Stimulated activated CD8-positive, alpha-beta memory T cell treated with anti-CD3 and anti-CD28 coated beads, Interleukin-12 subunit alpha, Interleukin-12 subunit beta, amount 100 ng/mL, for 4 hours (primary cell): ENCODE measurements at places on chromosomes 6 and 20.

DNA sequence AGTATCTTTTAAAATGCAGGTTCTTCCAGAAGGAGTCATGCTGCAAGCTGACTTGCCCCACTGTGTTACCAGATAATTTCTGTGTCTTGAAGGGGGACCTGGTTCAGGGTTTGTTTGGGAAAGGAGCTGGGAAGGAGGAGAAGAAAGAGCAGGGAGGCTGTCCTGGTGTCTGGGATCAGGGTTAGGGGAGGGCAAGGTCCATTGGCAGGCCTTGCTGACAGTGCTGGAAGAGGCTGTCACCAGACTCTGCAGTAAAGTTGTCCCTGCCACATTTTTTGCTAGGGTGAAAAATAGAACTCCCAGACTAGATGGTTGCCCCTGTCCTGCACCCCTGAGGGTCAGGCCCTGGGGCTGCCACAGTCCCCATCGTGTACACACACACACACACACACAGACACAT, 14.9 kb downstream of the GLP1R start:
- DNase-seq: no peak

- peak; percentile 9 for DNase-seq
Measured at GRCh38 chr6:63636518-63637021, 968 bp downstream of the PHF3 start.

GRCh38 chr6:44972709-44973108, 355.4 kb upstream of the RUNX2 start:
- no peak for DNase-seq

DNA sequence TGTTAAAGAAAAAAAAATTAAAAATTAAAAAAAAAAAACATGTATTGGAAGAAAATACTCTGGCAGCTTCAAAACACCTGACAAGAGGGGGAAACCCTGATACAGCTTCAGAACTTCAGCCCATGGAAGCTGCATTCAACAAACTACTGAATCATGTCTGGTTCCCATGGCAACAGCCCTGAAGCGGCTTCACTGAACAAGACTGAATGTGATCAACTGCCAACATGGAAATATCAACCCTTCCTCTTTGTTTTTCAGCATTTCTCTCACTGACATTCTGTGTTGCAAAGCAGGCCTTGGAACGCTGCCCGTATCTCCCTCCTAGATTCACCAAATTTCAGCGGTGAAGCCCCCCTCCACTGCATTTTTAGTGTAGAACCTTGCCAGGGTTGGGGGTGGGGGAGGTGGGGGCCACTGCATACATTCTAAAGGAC, 91.3 kb upstream of the SHLD1 start:
- peak; percentile 6 for DNase-seq

DNA sequence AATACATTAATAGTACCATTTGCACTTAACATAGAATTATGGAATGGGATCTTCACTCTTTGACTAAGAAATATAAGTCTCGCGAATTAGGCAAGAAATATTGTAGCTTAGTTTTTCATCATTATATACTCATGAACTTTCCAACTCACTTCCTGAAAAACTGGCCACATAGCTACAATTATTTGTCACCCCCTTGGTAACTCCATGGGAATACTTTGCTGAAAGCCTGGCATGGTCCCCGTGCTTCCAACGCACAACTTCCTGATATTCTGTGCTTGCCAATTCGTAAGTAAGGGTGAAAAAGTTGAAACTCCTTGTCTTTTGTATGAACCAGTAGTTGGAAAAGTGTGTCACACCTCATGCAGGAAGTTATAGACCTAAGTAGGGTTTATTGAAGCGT, 23.7 kb upstream of the HLA-DQA1 start:
- no peak for DNase-seq

DNA sequence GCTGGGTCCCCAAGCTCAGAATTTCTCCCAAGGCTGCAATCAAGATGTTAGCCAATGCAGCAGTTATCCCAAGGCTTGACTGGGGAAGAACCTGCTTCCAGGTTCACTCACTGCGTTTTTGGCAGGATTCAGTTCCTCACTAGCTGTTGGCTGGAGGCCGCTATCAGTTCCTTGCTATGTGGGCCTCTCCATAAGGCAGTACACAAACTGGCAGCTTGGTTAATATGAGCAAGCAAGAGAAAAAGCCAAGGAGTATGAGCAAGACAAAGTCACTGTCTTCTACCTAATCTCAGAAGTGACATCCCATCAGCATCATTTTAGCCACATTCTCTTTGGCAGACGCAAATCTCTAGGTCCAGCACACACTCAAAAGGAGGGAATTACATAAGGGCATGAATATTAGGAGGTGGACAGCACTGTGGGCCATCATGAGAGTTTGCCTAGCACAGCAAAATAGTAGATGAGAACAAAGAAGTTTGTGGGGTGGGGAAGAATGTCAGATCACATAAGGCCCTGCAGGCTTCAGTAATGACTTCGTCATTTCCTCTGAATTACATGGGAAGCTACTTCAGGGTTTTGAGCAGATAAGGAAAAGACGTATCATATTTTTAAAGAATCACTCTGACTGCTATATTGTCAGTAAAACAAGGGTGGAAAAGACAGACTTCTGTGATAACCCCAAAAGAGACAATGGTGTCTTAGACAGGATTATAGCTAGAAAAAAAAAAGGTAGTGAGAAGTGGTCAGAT, 25.5 kb downstream of the LMBRD1 start:
- DNase-seq: no peak

DNA sequence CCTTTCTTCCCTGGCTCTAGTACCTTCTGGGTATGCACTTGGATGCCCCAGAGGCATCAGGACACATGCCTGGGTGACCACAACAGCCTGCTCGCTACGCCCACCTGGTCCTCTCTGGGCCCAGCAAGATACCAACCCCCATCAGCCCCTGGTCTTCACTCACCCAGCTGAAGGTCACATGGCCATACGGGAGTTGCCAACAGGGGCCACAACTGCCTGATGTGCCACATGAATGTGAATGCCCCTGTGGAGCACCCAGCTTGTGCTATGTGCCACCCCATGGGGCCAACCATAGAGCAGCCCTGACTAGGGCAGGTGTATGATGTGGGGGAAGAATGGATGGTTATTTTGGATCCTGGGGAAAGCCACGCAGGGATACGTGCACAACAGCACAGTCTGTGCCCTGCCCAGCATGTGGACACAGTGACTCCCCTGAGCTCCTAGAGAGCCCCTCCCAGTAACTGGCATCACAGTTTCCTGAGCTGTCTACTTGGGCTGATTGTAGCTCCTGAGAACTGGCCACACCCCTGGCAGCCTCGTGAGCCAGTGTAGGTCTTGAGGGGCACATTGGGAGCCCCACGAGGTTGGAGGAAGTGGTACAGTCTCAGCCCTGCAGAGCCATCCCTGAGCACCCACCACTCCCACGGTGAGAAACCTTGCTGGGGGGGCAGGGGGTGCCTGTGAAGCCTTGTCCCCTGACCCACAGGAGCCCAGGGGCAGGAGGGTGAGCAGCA, 10.5 kb upstream of the PCMTD2 start:
- no peak for DNase-seq

- DNase-seq: no peak
Measured at GRCh38 chr20:63093966-63094766, 87.4 kb upstream of the BHLHE23 start.

DNA sequence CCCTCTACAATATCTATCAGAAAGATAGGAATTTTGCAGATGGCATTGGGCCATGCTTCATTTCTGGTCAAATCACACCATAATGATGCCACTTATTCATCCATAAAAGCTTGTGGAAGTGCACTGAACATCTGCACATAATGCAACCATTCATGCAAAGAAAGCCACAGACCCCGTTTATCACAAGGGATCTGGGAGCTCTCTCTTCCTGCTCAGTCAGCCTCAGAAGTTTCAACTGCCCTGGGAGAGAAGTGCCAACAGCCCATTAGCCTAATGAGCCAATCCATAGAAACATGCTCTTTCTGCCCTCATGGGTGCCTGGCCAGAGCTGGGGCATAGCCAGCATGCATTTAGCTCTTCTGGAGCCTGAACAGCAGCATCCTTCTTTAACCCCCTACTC, 85.8 kb downstream of the SLC35F1 start:
- DNase-seq: no peak

GRCh38 chr6:1624851-1625781, 15.4 kb downstream of the FOXC1 start:
- no peak for DNase-seq

DNA sequence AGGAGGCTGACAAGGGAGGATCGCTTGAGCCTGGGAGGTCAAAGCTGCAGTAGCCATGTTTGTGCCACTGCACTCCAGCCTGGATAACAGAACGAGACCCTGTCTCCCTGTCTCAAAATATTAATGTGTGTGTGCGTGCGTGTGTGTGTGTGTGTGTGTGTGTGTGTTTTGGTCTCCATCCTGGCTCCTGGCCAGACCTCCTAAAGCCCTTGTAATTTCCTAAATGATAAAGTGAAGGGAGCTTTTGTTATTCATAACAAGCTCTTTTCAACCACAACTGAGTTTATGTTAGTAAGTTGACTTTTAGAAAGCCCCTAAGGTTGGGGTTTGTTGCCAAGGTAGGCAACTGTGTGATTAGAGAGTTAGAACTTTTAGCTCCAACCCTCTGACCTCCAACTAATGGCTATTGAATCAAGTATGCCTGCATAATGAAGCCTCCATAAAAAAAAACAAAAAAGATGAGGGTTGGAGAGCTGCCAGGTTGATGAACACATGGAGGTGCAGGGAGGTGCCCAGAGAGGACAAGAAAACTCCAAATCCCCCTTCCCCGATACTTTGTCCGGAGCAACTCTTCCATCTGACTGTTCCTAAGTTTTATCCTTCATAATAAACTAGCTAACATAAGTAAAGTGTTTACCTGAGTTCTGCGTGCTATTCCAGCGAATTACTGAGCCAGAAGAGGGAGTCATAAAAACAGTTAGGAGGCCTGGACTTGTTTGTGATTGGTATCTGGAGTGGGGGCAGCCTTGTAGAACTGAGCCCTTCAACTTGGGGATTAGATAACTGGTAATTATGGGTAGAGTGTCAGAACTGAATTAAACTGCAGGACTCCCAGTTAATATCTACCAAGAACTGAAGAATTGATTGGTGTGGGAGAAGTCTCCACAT, 5.3 kb upstream of the AIF1 start:
- no peak for DNase-seq

GRCh38 chr20:37202267-37202943, 23.1 kb upstream of the MROH8 start:
- DNase-seq: no peak

DNA sequence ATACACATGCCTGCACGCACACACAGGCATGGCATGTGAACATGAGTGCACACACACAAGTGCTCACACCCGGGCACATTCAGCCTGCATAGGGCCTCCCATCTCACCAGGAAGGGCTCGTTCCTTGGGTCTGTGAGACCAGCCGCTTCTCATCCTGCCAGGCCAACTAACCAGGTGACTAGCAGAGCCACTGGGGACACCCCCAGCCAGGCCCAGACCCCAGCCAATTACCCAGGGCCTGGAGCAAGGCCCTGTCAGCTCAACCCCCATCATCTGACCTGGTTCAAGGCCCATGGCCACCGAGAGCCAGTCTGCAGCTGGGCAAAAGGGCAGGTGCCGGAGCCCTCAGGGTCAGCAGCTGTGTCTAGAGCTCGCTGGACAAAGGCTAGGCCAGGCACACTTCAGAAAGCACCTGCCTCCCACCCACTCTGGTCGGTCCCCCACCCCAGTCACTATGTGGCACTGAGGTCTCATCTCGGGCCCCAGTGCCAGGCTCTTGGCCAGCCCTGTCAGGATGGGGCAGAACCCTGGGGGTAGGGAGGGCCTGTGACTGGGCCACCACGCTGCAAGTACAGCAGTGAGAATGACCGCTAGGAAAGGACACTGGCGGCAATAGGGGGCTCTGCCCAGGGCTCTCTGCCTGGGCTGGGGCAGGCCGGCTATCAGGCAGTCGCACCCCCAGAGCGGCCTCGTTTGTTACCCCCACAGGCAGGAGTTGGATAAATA, 26.8 kb upstream of the MRGBP start:
- no peak for DNase-seq

DNA sequence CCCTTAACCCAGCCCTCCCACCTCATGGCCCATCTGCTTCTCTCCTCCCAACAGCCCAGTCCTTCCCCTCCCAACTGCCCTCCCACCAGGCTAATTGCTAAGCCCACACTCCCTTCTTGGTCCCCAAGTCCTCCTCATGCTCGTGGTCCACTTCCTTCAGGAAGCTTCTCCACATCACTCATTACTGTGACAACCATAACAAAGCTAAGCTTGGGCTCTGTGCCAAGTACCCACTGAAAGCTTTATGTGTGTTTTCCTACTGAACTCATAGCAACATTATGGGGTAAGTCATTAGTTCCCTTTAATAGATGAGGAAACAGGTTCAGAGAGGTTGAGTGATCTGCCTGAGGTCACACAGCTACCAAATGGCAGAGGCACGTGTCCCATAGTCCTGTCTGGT, 16.2 kb downstream of the FRS3 start:
- no peak for DNase-seq

DNA sequence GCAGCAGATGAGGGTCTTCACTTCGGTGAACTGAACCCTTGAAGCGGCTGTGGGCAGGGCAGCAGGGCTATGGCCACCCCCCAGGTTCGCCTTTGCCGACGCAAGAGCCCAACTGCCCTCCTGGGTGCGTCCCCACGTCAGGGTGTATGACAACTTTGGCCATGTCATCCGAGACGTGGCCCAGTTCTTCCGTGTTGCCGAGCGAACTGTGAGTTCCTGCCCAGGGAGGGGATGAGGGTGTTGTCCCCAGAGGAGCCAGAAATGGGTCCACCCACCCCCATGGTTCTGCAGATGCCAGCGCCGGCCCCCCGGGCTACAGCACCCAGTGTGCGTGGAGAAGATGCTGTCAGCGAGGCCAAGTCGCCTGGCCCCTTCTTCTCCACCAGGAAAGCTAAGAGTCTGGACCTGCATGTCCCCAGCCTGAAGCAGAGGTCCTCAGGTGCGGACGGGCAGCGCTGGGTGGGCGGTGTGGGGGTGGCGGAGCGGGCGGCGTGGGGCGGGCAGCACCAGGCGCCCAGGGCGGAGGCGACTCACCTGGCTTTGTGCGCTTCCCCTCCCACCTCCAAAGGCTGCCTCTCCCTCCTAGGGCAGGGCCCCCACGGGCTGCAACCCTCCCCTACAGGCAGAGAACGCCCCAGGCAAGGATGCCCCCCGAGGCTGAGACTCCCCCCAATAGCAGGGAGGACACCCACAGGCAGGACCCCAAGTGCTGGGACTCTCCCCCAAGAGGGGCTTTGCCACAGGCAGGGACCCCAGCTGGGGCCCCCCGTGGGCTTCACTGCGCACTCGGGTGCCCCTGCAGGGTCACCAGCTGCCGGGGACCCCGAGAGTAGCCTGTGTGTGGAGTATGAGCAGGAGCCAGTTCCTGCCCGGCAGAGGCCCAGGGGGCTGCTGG, 6.2 kb upstream of the TNFRSF6B start:
- no peak for DNase-seq

GRCh38 chr20:53032046-53032445, 59.9 kb downstream of the TSHZ2 start:
- no peak for DNase-seq

GRCh38 chr20:10626896-10627295, 46.9 kb downstream of the JAG1 start:
- no peak for DNase-seq

- no peak for DNase-seq
Measured at GRCh38 chr6:46909371-46909770, 12.4 kb downstream of the ADGRF5 start.

GRCh38 chr20:16759181-16759563, 11.0 kb downstream of the OTOR start:
- no peak for DNase-seq
